ENCODE measurements at places on chromosomes 13 and 19.

- DNase-seq: no peak
Observed at GRCh38 chr19:21328406-21328805, 804 bp downstream of the ZNF708 start.

DNA sequence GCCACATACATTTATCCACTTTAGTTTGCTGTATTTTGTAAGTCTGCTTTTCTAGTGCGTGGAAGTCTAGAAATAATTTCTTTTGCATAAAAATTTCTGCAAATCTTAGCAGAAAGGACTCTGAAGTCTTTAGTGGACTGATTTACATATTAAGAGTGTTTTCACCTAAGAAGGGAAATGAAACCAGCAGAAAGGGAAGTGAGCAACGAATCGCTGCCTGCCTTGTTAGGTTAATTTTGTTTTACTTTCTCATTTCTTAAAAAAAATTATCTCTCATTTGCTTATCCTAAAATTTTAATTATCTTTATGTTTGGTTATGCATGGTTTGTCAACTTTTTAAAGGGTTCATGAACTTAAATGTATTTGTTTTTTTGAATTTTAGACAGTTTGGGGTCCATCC is 767 bp upstream of the GPR18 start:
- DNase-seq: no peak

GRCh38 chr13:30736461-30737320 is 1.3 kb downstream of the ALOX5AP start:
- no peak for DNase-seq

DNA sequence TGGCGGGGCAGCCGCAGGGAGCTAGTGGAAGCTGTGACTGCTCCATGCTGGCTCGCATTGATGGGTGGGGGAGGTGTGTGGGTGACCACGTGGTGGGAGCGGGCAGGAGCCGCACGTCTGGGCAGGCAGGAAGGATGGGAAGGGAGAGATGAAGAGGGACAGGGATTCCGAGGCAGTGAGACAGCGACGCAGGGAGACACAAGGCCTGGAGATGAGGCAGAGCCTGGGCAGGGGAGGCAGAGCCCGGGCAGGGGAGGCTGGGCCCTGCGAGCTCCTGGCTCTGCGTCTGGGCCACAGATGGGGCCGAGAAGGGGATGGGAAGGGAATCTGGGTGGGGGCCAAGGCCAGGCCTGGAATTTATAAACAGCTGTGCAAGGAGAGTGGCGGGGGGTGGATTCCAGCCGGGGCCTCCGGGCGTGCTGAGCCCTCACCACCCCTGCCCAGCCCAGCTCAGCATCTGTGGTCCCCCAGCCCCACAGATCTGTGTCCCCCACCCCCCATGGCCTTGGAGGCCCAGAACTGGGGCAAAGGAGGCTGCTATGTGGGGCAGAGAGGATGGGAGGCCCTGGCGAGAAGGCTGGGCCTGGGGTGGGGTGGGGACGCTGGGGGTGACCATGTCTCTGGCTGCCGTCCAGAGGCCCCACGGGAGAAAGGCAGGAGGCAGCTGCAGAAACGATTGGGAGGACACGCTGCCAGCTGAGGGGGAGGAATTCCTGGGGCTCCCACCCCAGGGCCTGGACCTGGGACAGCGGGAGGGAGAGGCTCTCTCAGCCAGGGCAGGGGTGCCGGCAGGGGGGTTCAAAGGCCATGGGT is 6.0 kb downstream of the EHD2 start:
- DNase-seq: no peak

GRCh38 chr19:35555301-35556005 is 8.0 kb downstream of the ATP4A start:
- no peak for DNase-seq
